ENCODE measurements at places on chromosomes 7 and 10. TPM values are rescaled to one million over a fixed set of nuclear protein-coding genes. Genes with fewer than 3 reads are reported as not detected.

CDK5 gene
- 16.6 TPM for polyA plus RNA-seq

GIMAP4 gene
- polyA plus RNA-seq = 14.9 TPM

TAC1 gene
- polyA plus RNA-seq = 0.56 TPM

CUTC gene
- polyA plus RNA-seq = 25.2 TPM

SRGN gene
- polyA plus RNA-seq = 17.7 TPM

CYP3A4 gene
- polyA plus RNA-seq = 0.11 TPM

ALOX5 gene
- polyA plus RNA-seq = 7.7 TPM

DNA sequence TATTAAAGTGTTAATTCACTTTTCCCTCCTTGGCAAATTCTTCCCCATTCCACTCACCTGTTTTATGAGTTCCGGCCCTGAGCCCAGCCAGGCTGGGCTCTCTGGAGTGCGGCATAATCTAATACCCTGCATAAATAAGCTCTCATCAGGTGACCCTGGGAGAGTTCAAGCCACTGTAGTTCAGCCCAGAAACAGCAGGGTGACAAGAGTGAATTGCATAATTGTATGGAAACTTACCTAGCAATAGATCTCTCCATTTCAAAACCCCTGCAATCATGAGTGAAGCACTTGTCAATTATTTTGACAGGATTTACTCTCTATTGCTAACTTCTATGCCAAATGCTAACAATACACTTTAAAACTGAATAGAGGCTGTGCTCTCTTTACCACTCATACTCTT is 94.7 kb downstream of the OSBPL3 start:
- DNase-seq = no peak

DNA sequence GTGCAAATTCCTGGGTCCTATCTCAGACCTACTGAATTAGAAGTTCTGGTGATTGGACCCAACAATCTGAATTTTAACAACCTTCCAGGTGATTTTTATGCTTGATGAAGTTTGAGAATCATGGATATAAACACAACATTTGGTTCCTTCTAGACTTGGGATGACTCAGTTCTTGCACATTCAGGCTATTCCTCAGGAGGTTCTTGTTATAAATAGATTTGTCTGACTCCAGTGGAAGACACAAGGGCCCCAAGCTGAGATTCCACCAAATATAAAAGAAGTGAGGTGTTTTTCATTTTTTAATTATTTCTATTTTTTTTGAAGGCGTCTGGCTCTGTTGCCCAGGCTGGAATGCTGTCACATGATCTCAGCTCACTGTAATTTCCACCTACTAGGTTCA is 9.4 kb upstream of the TAS2R16 start:
- DNase-seq = no peak

DNA sequence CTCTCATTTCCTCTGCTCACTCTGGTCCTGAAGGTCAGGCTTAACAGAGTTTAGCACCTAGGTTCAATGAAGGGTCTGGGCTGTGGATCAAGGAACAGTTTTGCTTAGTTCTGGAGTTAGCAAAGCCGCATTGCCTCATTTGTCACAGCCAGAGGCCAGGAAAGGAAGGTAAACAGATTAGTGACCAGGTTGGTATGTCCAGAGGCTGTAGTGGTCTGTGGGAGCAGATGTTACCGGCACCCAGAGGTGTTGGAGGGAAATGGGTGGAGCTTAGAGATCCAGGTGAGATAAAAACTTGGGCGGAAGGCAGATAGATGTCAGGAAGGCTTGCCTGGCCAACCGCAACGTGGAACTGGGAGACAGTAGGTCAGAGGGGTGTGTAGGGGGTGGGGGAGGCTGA is 36.6 kb upstream of the ZMIZ2 start:
- no peak for DNase-seq

GRCh38 chr7:106866298-106867281 is 1.5 kb downstream of the PIK3CG start:
- no peak for DNase-seq

DNA sequence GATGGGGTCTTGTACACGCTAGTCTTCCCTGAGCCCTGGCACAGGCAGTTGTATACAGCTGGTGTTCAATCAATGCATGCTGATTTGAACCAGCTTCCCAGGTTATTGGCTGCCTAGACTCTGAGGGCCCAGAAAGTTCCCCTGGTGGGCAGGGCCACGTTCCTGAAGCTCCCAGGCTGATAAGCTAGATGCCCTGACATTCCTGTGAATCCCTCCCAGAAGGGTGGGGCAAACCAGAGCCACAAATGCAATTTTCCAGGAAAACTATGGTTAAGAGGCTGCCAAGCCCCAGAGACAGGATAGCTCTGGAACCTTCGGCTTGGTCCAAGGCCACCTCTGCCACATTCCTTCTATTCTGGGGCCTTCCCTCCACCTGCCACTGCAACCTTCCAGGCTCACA is 78.2 kb downstream of the FAM53B start:
- DNase-seq = no peak

DNA sequence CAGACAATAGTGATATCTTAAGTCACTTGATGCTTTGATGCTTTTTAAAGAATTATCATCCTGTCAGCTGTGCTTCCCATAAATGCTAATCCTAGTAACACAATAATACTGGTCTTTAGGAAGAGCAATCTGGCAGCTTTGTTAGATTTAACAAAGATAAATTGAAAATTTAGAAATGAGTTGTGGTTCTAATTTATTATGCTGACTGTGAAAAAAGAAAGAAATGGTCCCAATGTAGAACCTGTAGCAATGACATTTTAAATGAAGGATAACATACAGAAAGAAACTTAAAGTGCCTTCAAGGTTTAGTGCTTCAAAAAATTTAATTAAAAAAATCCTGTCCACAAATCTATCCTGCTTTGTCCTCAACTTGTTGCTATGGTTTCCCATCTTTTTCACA is 81.6 kb upstream of the HGF start:
- no peak for DNase-seq

DNA sequence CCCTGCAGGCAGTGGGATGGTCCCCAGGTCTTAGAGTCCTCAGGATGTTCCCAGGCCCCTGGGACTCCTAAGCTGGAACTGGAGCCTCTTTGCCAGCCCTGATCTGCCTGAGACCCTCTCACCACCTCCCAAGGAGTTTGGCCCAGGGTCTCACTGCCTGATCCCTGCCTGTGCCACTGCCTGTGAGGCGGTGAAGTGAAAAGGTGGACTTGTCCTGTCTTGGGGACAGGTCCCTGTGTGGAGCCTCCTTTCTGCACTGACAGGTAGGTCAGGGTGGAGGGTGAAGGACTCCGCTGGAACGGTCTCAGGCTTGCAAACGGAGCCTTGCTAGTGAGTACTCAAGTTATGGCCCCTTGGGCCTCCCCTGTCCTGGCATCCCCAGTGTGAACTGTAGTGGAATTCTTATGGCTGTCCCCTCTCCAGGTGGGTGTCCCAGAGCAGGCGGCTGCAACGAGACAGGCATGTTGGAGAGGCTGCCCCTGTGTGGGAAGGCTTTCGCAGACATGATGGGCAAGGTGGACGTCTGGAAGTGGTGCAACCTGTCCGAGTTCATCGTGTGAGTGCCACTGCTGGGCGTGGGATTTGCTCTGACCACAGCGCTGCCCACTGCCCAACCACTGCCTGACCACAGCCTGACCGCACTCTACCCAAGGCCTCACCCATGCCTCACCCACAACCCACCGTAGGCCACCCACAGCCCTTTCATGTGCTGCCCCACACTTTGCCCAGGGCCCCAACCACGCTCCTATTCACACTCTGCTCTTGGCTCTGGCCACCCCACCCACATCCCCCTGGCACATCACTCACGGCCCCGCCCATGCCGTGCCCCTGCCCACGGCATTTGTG is 19.5 kb downstream of the RAMP3 start:
- no peak for DNase-seq

DNA sequence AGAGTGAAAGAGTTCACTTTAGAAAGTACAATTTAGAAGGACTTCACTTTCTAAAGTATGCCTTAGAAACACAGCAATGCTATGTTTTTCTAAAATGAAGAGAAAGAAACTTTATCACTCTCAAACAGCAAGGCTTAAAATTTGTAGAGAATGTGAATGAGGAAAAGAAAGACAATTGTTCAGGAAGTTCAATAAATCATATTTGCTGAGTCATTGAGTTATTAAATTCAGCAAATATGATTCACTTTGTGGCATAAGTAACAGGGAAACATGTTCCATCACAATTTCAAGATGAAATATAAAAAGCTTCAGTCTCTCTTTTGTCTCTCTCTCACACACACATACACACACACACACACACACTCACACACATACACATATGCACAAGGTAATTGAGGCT is 187.9 kb downstream of the PCDH15 start:
- DNase-seq = no peak

GRCh38 chr10:121681997-121682687 is 83.9 kb upstream of the FGFR2 start:
- DNase-seq = no peak

GRCh38 chr7:36155811-36156361 is 2.8 kb downstream of the EEPD1 start:
- no peak for DNase-seq

- DNase-seq = no peak
Observed at GRCh38 chr10:103278862-103279298, 1.9 kb downstream of the INA start.

GRCh38 chr10:80173466-80173865 is 31.9 kb downstream of the ANXA11 start:
- no peak for DNase-seq

GRCh38 chr7:155920068-155920461 is 107.8 kb upstream of the SHH start:
- no peak for DNase-seq

GRCh38 chr7:70321016-70321590 is 722.8 kb downstream of the AUTS2 start:
- no peak for DNase-seq

DNA sequence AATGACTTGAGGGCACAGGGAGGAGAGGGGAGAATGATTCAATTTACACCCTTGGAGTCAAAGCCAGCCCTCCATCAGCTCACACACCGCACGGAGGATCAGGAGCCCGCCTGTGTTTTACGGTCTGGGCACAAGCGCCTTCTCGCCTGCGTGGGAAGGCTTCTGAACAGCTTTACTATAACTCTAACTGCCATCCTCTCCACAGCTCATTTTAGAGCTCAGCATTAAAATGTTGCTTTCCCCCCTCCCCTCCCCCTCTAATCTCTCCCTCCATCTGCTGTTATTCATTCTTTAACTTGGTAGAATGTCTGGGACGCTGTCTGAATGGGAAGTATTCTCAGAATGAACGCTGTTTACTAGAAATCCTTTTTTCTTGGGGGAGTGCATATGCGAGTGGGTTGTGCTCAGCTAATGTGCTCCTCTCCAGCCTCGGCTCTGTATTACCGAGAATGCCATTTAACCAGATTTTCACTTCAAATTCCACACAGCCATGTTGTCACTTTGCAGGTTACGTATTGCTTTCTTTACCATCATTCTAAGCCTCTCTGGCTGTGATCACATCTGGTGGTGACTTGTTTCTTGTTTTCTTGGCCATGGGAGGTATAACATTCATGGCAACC is 140.1 kb downstream of the GFRA1 start:
- DNase-seq = no peak

DNA sequence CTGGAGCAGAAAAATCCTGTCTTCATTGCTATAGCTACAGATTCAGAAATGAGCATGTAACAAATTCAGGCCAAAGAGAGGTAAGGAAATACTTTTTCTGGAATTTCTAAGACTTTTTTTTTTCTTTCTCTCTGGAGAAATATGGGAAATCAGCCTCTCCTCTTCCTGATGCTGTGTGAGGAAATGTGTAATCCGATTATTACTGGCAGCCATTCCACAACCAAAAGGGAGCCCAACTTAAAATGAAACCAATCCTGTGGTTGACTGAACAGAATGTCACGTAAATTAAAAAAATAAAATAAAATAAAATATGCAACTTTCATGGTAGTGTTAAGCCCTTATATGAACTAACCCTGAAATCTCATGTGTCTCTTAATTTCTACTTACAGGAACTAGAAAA is 10.7 kb upstream of the POT1 start:
- no peak for DNase-seq

DNA sequence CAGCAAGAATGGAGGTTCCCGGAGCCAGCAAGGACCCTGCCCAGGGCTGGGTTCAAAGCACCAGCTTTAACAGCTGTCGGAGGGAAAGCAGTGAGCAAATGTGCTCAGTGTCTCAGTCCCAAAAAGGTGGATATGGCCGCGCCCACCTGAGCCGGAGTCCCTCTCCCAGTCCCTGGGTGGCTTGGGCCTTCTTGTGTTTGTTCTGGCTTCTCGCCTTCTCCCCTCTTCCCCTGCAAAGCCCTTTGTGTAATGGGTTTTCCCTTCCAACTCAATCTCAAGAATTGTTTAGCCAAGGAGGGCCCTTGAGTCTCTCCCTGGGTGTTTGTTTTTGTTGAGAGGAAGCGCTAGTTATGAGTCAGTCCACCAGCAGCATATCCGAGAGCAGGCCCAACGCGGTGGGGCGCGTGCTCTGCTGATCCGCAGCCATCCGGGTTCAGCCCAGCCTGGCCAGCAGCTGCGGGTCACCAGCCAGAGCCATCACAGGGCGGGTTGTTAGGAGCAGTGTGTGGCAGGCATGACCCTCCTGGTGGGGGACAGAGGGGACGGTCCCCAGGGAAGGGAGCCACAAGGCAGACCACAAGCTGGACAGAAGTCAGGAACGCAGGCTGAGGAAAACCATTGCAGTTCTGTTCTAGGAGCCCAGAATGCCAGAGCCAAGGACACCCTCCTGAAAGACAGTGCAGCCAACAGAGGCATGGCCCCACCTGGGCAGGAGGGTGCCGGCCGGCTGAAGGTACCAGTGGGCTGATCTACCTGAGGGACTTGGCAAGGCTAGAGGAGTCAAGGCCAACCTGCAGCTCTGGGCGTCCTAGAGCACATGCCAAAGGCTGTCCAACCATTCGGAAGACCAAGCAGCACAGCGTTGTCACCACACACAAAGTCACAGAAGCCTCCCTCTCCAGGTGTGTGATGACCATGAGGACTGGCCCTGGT is 21.3 kb downstream of the CALML3 start:
- DNase-seq = no peak

DNA sequence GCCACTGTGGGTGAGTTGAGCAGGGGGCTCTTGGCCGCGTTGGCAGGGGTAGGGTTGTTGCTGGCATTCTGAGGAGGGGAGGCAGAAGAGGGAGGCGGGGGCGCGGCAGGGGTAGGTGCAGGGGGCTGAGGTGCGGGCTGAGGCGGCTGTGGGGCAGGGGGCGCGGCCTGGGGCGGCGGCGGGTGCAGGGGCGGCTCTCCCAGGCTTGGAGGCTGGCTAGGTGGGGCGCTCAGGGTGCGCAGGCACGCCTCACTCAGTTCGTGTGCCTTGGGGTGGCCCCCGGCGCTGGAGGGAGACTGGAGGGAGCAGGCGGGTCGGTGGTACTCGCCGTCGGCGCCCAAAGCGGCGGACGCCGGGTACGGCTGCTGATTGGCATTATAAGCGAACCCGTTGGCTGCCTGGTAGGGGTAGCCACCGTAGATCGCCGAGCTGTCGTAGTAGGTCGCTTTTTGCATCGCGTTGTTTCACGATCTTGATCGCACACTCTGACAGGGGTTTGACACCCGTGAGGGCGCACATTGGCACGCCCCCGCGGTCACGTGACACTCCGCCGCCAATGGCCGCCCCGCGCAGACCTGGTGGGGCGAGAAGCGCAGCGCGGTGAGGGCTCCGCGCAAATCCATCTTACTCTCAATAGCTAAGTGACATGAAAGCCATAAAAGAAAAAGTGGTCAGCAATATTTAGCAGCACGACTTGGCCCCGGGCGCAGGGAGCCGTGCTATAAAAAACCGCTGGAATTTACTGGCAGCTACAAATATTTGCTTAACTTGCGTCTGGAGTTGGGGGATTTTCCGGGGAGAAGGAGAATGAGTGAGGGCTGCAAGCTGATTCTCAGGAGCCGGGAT is 7.9 kb upstream of the HOXA2 start:
- DNase-seq = no peak

- DNase-seq = no peak
Observed at GRCh38 chr7:97126483-97127171, 9.1 kb downstream of the SDHAF3 start.

GRCh38 chr7:129252128-129252527 is 27.3 kb downstream of the AHCYL2 start:
- DNase-seq = no peak

GRCh38 chr10:120606051-120606764 is 149.2 kb downstream of the PLPP4 start:
- no peak for DNase-seq
